DMS153 (cell line): ENCODE measurements at places on chromosomes 4 and X.

- no peak for DNase-seq
Measured at GRCh38 chr4:28755081-28755480, 1894.4 kb downstream of the STIM2 start.

DNA sequence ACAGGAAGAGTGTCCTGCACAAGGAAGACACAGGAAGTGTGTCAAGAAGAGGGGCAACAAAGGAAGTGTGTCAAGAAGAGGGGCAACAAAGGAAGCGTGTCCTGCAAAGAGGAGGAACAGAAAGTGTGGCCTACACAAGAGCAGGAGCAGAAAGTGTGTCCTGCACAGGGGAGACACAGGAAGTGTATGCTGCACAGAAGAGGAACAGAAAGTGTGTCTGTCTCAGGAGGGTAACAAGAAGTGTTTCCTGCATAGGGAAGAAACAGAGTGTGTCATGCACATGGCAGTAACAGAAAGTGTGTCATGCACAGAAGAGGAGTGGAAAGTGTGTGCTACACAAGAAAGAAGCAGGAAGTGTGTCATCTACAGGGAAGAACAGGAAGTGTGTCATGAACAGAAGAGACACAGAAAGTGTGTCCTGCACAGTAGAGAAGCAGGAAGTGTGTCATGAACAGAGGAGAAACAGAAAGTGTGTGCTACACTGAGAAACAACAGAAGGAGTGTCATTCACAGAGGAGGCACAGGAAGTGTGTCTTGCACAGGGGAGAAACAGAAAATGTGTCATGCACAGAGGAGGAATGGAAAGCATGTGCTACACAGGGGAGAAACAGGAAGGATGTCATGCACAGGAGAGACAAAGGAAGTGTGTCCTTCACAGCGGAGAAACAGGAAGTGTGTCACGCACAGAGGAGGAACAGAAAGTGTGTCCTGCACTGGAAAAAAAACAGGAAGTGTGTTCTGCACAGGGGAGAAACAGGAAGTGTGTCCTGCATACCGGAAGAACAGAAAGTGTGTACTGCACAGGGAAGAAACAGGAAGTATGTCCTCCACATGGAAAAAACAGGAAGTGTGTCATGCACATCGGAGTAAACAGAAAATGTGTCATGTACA, 526.4 kb upstream of the PRKX start:
- DNase-seq: no peak

- DNase-seq: no peak
Measured at GRCh38 chr4:147596981-147597380, 20.2 kb upstream of the TMEM184C start.

DNA sequence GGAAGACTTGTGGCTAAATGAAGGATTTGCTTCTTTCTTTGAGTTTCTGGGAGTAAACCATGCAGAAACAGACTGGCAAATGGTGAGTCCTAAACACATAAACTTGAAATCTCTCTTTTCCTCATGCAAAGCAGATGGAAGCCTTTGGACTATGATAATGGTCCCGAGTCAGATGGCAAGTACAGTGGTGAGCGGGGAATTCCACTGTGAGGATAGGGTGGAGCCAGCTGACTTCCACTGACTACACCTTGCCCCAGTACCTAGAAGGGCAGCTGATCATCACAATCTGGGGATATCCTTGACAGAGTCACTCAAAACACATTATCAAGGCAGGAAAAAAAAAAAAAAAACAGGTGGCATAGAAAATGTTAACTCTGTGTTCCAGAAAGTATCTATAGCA, 34.3 kb downstream of the ENPEP start:
- no peak for DNase-seq

DNA sequence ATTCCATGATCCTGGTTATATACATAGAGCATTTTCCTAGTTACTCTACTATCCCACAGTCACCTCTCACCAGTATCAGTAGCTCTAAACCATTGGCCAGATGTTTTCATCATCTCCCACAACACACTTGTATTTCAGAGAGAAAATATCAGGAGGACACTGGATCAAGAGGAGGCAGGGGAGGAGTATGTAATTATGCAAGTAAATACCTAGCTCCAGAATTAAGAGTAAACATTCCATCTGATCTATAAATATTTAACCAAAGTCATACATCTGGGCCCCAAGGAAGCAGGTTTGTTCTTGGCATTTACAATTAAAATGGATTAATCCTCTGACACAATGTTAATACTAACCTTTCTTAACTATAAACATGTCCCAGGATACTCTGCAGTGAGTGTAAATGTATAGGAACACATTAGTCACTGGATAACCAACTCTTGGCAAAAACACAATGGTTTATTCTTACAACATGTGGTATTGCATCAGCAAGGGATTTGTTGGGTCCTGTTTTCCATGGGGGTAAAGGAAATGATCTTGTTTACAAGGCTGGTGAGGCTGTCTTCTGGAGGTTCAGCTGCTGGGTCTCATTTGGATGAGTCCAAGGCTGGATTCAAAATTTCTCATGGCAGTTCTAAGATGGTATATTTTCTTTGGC, 170.1 kb downstream of the ATG4A start:
- DNase-seq: no peak

GRCh38 chrX:15465347-15465746, 27.8 kb downstream of the PIR start:
- no peak for DNase-seq
